ENCODE measurements at places on chromosomes 4 and X. TPM values are rescaled to one million over a fixed set of nuclear protein-coding genes. Genes with fewer than 3 reads are reported as not detected.

GRCh38 chr4:1990348-1990645, 18.5 kb downstream of the NELFA start:
- peaks cover 1% of the 10 kb centered on the region for H3K4me1 ChIP-seq
- no peak overlapping the region for H3K27ac ChIP-seq
- H3K27me3 ChIP-seq: no peaks in the 10 kb centered on the region
- DNase-seq: peak; percentile 81
- peaks cover 19% of the 10 kb centered on the region for H3K36me3 ChIP-seq

The DMRTC1 gene
- total RNA-seq: not detected

DNA sequence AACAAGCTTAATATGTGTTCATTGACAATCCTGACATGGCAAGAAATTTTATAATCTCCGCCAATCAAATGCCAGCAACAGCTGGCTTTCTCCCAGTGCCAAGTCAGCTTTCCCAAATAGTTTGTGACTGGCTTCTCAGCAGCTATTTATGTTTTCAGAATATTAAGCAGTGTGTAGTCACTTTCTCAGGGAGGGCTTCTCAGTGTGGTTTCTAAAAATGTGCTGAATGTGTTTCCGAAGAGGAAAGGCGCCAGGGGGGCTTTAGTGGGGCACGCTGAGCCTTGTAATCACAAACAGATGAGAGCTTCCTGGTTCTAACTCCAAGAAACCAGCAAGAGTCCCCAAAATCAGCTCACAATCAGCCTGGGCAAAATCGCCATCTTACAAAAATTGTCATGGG, 258.7 kb upstream of the CPEB2 start:
- H3K27ac ChIP-seq: peak overlapping the region; percentile 48
- H3K4me3 ChIP-seq: no peak overlapping the region
- peaks cover 9% of the 10 kb centered on the region for H3K27me3 ChIP-seq
- peaks cover 16% of the 10 kb centered on the region for H3K4me1 ChIP-seq
- DNase-seq: no peak

DNA sequence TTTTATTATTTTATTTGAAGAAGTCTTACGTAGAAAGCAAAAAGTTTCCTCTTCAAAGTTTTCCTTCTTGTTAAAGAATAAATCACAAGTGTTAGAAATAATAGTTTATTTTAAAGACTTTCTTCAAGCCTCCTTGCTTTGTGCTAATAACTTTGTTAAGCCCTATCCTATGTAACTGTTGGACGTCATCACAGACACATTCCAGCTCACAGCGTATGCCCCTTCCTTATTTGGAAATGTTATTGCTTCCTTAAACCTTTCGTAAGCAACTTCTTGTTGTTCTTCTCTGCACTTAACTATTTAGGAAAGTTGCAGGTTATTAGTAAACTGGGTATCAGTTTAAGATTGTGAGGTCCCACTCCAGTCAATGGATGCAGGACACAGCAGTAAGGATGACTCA, 7.6 kb upstream of the SRD5A3 start:
- H3K27ac ChIP-seq: no peak overlapping the region
- peaks cover 23% of the 10 kb centered on the region for H3K27me3 ChIP-seq
- H3K36me3 ChIP-seq: no peaks in the 10 kb centered on the region
- H3K4me1 ChIP-seq: no peaks in the 10 kb centered on the region

GRCh38 chrX:100935767-100936166, 7.0 kb upstream of the XKRX start:
- no peaks in the 10 kb centered on the region for H3K27me3 ChIP-seq
- no peaks in the 10 kb centered on the region for H3K4me1 ChIP-seq
- no peaks in the 10 kb centered on the region for H3K36me3 ChIP-seq
- no peak overlapping the region for H3K27ac ChIP-seq
- no peak overlapping the region for H3K4me3 ChIP-seq
- DNase-seq: no peak

DNA sequence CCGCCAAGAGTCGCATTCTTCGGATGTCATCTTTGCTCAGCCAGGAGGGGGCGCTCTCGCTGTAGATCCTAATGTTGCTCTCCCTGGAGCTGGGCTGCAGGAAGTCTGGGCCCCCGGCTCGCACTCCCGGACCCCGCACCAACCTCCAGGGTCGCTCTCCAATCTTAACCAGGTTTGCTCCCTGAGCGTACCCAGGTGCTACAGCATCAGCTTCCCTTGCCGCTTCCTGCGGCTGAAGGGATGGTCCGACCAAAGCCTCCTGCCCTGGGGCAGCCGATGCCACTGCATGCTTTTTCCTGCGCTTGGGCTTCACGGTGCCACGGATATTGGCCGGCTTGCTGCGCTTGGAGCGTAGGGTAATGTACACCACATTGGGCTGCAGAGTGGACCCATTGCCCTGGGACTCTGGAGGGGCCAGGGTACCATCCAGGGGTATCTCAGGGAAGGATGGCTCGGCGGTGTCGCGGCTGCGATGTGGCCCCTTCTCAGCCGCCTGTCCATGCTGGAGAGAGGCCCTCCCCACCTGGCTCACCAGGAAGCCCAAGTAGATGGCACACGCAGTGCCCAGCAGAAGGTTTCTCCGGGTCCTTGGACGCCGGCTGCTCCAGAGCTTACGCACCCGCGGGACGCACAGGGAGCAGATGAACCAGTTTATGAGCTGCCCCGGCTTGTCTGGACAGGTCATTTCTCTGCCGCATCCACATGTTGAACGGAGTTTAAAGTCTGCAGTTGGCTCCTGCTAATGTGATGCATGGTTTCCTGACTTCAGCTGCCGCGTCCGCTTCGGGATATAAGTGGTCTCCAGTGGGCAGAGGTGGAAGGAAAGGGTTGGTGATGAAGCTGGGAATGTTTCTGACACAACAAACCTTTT, 1.9 kb downstream of the GASK1B start:
- H3K36me3 ChIP-seq: no peaks in the 10 kb centered on the region
- no peaks in the 10 kb centered on the region for H3K27me3 ChIP-seq
- no peak overlapping the region for H3K27ac ChIP-seq
- H3K4me1 ChIP-seq: peaks cover 19% of the 10 kb centered on the region
- DNase-seq: no peak

GRCh38 chr4:76680952-76681351, 217.0 kb downstream of the SOWAHB start:
- no peak for DNase-seq
- H3K27me3 ChIP-seq: peaks cover 8% of the 10 kb centered on the region
- H3K4me1 ChIP-seq: peaks cover 2% of the 10 kb centered on the region
- no peak overlapping the region for H3K27ac ChIP-seq
- peaks cover 2% of the 10 kb centered on the region for H3K36me3 ChIP-seq
- H3K4me3 ChIP-seq: no peak overlapping the region

GRCh38 chr4:118345813-118346212, 7.0 kb downstream of the PRSS12 start:
- H3K36me3 ChIP-seq: no peaks in the 10 kb centered on the region
- no peaks in the 10 kb centered on the region for H3K27me3 ChIP-seq
- no peak overlapping the region for H3K27ac ChIP-seq
- no peak for DNase-seq
- H3K4me3 ChIP-seq: no peak overlapping the region

The ZNF280C gene
- total RNA-seq: 5.6 TPM

GRCh38 chr4:190121759-190122158, 51.8 kb upstream of the DUX4 start:
- no peaks in the 10 kb centered on the region for H3K27me3 ChIP-seq
- no peak overlapping the region for H3K4me3 ChIP-seq
- no peak overlapping the region for H3K27ac ChIP-seq
- H3K4me1 ChIP-seq: no peaks in the 10 kb centered on the region
- peak; percentile 84 for DNase-seq
- no peaks in the 10 kb centered on the region for H3K36me3 ChIP-seq

The SLC38A5 gene
- not detected for total RNA-seq

DNA sequence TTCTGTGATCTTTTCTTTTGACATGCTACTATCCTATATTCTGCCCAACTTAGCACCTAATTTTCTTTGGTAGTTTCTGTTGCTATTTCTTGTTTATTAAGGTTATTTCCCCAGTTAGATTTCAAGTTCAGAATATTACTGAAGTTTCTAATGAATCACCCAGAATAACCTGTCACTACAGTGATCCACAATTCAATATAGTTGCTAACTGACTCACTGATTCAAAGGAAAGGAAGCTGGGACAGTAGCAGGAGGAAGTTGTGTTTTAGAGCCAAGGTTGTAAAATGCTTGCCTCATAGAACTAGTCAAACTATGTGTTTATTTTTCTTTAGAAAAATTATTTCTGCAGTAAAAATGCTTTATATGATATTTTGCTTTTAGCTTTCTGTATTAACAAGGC, 37.4 kb downstream of the PAK3 start:
- no peaks in the 10 kb centered on the region for H3K36me3 ChIP-seq
- H3K27ac ChIP-seq: no peak overlapping the region
- H3K27me3 ChIP-seq: no peaks in the 10 kb centered on the region
- no peaks in the 10 kb centered on the region for H3K4me1 ChIP-seq
- no peak for DNase-seq

Measured in osteocyte (in vitro differentiated cells).